ENCODE measurements at places on chromosomes 12 and 14.

GRCh38 chr14:32137892-32138291 lies 60.8 kb downstream of the ARHGAP5 start:
- DNase-seq: no peak

DNA sequence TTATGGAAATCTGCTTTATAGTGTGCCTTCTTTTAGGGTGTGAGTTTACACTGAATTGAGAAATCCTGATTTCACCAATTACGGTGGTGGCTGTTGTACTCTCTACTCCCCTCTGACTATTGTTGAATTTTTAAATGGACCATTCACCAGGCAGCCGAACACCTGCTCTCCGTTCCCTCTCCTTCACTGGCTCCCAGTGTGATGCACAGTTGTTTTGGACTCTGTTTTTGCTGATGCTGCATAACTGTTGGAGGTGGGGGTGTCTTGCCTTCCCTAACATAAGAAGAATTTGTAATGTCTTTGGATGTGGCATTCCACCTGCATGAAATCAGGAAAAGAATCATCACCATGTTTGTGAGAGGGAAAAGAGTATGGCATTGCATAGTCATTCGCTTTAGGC lies 341.2 kb downstream of the SNAPC1 start:
- DNase-seq: no peak

- peak; percentile 47 for DNase-seq
These were observed 630.2 kb upstream of the NOVA1 start for GRCh38 chr14:27228053-27228452.

DNA sequence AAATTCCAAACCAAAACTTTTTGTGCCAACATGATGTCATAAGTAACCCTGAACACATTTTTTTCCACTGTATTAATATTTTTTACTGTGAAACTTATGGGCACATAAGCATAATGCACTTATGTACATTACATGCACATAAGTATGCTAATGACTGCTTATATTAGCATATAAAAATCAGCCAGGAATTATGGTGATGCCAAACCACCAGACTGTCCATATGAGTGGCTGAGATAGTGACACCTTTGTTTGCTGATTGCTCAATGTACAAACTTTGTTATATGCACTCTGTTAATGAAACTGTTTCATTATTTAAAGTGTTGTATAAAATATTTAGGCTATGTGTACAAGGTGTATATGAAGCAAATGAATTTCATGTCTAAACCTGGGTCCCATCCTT lies 32.3 kb downstream of the USP44 start:
- no peak for DNase-seq

- peak; percentile 97 for DNase-seq
These were observed 23.3 kb upstream of the MARK3 start for GRCh38 chr14:103361867-103362266.

DNA sequence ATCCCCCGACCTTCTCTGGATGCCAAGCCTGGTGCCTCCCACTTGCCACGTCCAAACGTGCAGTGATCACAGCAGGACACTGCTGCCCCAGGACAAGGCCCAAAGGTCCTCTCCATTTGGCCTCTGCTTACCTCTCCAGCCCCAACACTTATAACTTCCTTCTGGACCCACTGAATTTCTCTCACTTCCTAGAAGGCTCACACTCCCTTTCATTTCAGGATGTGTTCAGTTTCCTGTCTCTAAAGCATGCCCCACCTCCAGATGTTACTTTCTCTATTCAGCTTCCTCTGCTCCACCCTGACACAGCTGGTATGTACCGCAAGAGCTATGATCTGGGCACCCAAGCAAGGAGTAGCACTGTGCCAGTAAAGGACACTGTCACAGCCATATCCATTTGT lies 33.0 kb downstream of the CDKL1 start:
- peak; percentile 36 for DNase-seq

DNA sequence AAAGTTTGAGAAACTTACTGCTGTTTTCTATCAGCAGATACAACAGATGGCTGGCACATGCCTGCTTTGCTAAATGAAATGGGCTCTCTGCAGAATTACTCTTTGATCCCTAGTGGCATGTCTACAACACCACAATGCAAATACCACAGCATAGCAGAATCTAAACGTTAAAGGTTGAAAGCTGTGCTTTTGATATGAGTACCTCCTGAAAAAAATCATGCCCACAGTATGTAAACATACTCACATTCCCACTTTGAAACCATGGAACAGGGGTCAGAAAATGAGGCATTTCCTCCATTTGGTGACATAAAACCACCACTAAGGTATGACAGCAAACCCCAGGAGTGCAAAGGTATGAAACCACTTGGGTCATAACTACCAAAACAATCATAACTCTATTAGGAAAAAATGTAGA lies 7.5 kb downstream of the WIF1 start:
- DNase-seq: no peak

DNA sequence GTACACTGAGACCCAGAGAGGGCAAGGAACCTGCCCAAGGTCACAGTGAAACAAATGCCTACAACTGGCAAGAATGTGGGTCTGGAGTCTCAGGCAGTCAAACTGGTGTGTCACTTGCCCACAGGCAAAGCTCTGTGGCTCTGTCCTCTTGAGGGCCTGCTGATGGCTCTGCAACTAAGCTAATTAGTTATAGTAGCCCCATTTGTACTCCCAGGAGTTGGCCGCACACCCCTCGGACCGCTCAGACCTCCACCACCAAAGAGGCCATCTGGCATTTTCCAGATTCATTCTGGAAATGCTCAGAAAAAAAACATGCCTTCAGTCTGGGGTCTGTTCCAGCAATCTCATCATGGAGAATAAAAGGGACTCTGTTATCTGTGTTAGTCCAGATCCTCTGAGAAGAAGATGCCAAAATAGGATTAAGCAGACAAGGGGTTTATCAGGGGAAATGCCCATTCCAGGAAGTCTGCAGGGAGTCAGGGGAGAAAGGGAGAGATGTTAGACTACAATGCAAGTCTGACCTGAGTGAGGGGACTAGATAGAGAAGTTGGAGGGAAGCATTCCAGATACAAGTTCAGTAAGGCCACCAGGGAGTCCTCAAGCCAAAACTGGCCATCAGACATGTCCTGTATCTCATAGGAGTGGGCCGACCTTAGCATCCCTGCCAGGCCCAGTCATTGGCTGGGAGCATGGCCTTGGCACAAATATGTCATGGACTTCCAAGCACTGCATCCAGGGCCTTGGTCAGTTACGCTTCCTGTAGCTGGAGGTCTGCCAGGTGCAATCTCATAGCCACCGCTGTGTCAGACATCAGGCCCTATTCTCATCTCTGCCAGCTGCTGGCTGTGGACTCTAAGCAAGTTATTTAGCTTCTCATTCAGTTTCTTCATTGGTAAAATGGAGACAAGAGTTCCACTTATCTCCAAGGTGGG lies 15.4 kb upstream of the OAS1 start:
- no peak for DNase-seq

GRCh38 chr14:32397861-32398640 lies 69.0 kb downstream of the AKAP6 start:
- DNase-seq: no peak

- peak; percentile 51 for DNase-seq
These were observed 12.7 kb downstream of the SAMD4A start for GRCh38 chr14:54579621-54580020.

DNA sequence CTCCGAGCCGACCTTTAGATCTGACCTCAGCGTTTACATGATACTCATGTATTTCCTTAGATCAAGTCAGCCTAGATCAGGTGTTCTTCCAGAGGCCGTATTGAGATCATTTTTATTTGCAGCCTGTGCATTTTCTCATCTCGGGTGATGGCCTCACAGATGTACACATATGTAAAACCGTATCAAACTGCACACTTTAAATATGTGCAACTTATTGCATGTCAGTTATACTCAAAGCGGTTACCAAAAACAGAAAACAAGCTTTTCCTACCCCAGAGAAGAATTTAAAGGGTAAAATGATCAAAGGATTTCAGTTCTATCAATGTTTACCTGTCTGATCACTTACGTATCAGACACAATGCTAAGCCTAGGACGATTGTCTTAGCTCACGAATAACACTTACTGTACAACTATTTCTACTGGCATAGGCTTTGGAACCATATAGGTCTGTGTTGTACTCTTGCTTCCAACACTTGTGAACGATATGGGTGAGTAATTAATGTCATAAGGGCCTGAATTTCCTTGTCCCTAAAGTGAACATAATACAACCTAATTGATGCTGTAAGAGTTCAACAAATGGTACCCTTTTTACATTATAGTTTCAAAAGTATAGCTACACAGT lies 628 bp upstream of the LLPH start:
- no peak for DNase-seq

DNA sequence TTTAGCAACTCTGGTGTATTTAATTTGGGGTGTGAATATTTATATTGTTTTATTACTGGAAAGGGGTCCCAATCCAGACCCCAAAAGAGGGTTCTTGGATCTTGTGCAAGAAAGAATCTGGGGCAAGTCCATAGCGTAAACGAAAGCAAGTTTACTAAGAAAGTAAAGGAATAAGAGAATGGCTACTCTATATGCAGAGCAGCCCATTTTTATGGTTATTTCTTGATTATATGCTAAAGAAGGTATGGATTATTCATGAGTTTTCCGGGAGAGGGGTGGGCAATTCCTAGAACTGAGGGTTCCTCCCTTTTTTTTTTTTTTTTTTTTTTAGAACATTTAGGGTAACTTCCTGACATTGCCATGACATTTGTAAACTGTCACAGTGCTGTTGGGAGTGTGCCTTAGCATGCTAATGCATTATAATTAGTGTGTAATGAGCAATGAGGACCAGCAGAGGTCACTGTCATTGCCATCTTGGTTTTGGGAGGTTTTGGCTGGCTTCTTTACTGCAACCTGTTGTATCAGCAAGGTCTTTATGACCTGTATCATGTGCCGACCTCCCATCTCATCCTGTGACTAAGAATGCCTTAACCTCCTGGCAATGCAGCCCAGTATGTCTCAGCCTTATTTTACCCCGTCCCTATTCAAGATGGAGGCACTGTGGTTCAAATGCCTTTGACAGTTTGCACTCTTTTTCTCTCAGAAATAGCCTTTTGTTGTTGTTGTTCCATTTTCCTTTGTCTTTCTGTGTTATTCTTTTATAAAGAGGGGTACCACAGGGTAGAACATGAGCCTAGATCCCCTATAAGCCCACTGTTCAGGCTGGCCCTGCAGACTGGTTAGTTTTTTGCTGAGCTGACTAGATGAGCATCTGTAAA lies 75.5 kb upstream of the DCD start:
- DNase-seq: peak; percentile 35

DNA sequence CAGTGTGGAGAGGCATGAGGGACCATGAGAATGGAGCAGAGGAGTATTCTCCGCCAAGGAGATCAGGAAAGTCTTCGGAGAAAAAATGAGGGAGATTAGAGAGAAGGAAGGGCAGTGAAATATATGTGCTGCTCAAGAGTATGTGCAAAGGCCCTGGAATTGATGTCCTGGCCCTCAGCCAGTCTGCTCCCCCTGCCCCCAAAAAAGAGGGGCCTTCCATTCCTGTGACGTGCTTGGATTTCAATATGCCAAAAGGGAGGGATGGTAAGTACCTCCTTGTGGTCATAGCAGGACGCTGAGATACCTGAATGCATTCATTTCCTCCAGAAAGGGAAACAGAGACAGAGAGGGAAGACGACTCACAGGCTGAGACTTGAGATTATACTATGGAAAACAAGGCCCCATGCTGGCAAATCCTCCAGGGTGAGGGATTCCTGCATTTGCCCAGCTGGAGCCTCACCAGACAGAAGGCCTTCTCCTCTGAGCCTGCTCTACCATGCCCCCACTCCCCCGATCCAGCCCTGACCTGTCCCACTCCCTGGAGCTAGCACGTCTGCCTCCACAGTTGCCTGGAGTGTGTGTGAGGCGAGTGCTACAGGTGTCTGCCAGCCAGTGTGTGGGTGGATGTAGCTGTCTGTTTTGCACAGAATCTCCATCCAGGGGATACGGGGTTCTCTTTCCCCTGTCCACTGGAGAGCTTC lies 3.9 kb upstream of the RARG start:
- DNase-seq: no peak

GRCh38 chr12:11741434-11742092 lies 92.1 kb downstream of the ETV6 start:
- no peak for DNase-seq

DNA sequence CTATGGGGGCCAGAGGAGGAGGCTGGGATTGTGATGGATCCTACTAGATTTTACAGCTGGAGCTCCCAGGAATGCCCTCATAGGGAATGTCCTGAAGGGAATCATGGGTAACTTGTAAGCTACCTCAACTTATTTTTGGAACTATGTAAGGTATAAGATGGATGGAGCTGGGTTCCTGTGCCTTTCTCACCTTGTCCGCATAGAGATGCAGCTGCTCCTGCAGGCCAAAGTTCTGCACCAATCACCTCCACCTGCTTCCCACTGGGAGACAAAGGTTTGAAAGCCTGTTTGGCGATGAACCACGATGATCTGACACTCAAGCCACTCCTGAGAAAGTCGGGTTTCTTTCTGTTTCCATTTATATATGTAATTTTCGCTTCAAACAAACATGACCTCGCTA lies 648 bp upstream of the AKAP5 start:
- no peak for DNase-seq

GRCh38 chr14:23153851-23154796 lies 29.3 kb downstream of the SLC7A8 start:
- DNase-seq: no peak

DNA sequence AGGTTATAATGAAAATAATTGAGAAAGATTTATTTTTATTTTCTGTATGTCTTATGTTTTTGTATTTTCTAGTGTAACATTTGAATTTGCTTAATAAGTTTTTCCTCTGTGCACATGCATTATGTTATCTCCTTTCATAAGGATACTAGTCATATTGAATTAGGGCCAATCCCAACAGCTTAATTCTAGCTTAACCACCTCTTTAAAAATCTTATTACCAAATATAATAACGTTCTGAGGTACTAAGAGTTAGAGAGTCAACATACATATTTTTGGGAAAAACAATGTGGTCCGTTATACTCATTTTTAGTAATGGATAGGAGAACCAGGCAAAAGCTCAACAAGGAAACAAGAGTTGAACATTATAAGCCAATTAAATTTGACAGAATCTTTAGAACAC lies 845.6 kb upstream of the SEL1L start:
- no peak for DNase-seq

GRCh38 chr12:40327535-40327934 lies 102.7 kb downstream of the LRRK2 start:
- DNase-seq: no peak

GRCh38 chr14:63269561-63270225 lies 49.0 kb downstream of the GPHB5 start:
- DNase-seq: no peak

GRCh38 chr12:25377469-25378177 lies 126.9 kb upstream of the KRAS start:
- peak; percentile 65 for DNase-seq

All from HCEC 1CT (cell line).